HepG2 (cell line): ENCODE measurements at places on chromosomes 16 and 17.
A peak's percentile ranks its signal among the peaks of the same experiment; 100 is the strongest.

- no peak for DNase-seq
These were observed 55.9 kb downstream of the MSI2 start for GRCh38 chr17:57312242-57312641.

DNA sequence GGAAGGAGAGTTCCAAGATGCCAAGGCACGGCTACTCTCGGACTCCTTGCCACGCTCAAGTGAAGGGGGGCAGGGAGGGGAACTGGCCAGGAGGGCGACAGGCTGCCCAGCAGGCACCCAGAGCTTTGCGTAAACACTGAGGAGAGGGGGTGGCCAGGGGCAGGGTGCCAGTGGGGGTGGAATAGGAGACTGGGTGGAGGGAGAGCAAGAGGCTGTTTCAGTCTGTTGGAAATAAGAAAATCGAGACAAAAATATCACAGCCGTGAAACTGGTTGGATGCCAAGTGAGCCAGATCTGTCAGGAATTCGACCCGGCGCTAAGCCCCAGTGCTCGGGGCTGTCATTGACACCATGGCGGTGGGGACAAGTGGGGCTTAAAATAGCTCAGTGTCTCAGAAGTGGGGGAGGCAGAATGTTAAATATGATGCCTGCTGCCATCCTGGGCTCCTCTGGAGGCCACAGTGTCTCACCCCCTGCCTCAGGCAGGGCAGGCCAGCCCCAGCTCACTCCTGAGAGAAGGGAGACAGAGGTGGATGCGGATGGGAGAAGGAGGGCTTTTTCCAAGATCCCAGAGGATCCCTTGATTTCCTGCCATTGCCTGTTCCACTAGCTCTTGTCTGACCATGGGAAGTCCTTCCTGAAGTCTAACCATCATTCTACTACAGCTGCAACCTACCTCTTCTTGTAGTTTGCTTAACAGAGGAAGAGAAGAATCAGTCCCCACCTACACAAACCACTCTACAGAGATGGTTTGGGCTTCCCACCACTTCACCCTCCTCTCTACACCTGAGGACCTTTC lies 9.5 kb downstream of the PNMT start:
- no peak for DNase-seq

- no peak for DNase-seq
These were observed 5.0 kb downstream of the NOG start for GRCh38 chr17:56598466-56598865.

DNA sequence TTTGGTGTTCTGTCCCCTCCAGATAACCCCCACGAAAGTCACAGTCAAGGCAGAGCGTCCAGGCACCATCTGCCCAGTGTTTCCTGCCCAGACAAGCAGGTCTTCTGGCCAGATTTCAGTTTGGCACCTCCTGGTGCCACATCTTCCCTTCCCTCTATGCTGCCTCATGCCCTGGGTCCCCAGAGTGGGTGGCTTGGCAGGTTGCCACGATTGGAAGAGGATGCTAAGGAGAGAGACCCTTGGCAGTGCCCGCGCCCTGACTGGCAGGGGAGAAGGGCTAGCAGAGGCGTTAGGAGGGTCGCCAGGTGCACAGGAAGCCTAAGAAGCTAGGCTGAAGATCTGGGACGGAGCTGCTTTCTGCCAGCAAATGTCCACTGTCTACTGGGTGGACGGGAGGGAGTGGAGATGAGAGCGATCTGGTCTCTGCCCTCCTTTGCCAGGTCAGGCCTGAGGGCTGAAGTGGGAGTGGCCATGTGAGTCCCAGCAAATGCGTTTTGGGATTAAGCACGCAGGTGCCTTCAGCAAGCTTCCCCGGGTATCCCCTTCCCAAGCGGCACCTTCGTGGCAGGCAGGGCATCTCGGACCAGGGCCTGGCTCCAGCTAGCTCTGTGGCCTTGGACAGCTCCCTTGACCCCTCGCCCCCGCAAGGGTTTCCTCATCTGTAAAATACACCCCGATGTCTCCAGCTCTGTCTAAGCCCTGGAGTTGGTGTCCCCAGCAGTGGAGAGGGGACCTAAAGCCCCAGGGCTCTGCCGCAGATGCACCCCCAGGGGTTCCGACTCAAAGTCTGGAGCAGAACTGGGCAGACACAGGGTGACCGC lies 13.4 kb upstream of the CD300A start:
- DNase-seq, result no peak

DNA sequence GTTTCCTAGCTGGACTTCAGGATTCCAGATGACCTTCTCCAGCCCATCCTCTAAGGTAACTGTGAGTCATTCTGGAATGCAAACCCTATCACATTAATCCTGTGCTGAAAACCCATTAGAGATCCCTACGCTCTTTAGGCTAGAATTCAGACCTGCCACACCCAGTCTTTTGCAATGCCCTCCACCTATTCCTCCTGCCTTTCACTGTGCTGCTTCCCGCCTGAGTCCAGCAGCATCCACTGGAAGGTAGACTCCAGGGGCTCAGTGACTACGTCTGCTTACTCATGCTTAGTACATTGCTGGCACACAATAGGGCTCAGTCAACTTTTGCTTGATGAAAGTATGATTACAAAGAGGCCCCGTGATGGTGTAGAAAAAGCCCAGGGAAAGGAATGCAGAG lies 121.1 kb downstream of the SPACA3 start:
- no peak for DNase-seq

- DNase-seq, result peak; percentile 77
These were observed 13.3 kb upstream of the YWHAE start for GRCh38 chr17:1413281-1413791.

GRCh38 chr16:7344830-7345780 lies 12.5 kb downstream of the RBFOX1 start:
- DNase-seq, result no peak

GRCh38 chr16:78289844-78290277 lies 190.4 kb downstream of the WWOX start:
- DNase-seq, result no peak

GRCh38 chr17:19717411-19717908 lies 1.1 kb upstream of the SLC47A2 start:
- DNase-seq, result no peak

- DNase-seq, result peak; percentile 35
These were observed 1.7 kb downstream of the MT2A start for GRCh38 chr16:56610017-56610608.

GRCh38 chr16:3223913-3224515 lies 10.9 kb downstream of the ZNF200 start:
- DNase-seq, result no peak

DNA sequence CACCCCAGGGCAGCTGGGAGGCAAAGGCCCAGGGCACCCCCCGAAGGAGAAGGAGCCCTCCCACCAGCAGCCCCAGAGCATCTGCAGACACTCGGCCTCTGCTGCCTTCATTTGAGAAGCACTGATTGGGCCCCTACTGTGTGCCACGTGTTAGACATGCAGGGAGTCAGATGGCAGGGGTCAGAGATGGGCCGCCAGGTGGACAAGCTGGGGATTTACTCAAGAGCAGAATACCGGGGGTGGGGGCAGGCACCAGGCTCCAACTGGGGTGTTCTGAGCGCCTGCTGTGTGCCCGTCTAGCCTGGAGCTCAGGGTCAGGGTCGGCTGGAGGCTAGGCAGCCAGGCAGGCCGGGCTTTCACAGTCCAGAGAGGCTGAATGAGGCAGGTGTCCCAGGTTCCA lies 18.7 kb downstream of the TPSG1 start:
- DNase-seq, result peak; percentile 23

- DNase-seq, result no peak
These were observed 44.8 kb upstream of the MED13 start for GRCh38 chr17:62109924-62110323.

DNA sequence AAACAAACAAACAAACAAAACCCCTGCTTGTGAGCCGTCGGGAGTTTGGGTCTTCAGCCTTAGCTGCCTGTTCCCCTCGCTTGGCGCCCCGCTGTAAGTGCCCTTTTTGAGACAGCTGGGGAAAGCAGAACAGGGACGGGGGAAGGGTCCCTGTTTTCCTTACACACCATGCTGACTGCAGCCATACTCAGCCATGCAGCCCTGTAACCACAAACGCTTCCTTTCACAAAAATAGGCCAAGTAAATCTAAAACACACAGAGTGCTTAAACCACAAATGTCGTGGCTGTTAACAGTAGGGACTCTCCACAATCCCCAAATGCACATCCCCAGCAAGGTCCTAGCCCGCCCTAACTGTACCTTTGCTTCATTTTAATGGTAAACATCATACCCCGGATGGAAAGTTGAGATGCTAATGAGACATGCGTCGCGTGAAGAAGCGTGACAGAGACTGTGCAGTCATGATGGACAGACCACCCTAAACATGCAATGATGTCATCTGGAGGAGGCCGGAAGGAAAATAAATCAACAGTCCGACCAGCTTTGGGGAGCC lies 129.9 kb downstream of the MGAT5B start:
- DNase-seq, result no peak

DNA sequence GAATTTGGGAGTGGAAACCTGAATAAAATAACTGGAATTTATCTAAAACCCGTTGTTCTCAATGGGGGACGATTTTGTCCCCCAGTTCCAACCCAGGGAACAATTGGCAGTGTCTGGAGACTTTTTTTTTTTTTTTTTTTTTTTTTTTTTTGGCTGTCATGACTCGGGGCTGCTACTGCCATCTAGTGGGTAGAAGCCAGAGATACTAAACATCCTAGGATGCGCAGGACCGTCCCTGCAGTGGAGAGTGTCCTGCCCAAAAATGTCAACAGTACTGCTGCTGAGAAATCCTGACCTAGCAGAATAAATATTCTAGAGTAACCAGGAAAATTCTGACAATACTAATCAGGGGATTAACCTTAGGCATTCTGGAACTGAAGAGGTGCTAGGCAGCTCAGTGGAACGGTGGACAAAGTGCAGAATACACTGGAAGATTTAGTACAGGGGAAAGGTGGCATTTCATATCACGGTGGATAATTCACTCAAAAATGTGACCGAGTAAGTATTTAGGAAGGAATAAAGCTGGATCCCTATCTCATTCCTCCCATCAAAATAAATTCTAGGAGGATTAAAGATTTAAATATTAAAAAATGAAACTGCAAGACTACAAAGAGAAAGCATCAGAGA lies 107.6 kb downstream of the SPECC1 start:
- DNase-seq, result peak; percentile 49

- DNase-seq, result no peak
These were observed 5.5 kb upstream of the MNT start for GRCh38 chr17:2406271-2406902.

GRCh38 chr16:87728026-87728425 lies 37.8 kb downstream of the KLHDC4 start:
- DNase-seq, result no peak

GRCh38 chr16:30077656-30078055 lies 1.9 kb downstream of the PPP4C start:
- no peak for DNase-seq

DNA sequence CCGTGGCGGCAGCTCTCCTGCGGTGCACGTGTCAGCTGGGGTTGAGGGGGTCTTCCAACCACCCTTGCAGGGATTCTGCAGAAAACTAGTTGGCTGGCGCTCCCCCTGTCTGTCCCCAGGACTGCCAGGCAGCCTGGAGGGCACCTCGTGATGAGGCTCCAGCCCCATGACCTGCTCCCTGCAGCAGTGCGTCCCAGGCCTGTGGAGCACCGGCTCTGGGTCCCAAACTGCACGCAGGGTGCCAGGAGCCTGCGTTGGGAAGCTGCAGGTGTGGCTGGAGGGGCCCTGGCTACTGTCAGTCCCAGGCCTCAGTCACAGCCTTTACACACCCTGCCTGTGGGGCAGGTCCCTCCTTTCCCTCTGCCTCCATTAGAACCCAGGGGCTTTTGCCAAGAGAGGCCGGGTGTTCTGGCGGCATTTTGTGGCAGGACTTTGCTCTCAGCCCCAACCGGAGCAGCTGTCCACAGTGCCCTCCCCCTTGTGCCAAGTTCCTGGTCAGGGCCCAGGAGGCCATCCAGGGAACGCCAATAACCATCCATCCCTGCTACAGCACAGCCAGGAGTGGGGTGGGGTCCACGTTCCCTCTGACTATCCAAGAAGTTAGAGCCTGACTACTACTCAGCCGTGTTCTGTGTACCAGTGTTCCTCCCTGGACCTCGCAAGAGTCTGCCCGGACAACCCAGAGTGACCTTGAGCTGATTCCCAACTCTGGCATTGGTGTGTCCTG lies 9.2 kb downstream of the CHMP6 start:
- peak; percentile 37 for DNase-seq

DNA sequence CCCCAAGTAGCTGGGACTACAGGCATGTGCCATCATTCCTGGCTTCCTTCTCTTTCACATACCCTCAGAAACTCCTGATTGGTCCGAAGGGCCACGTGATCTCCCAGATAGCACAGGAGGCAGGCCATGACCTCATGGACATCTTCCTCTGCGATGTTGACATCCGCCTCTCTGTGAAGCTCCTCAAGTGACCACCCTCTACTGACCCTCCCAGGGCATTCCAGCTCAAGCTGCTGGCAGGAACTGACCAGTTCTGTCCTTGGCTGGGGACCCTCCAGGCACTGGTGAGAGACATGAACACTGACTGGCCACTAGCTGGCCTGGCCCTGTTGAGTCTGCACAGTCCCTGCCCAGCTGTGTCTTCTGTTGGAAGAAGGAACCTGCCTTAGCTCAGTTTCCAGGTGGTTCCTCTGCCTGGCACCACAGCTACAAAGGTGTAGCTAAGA lies 5.6 kb downstream of the ERAL1 start:
- no peak for DNase-seq

DNA sequence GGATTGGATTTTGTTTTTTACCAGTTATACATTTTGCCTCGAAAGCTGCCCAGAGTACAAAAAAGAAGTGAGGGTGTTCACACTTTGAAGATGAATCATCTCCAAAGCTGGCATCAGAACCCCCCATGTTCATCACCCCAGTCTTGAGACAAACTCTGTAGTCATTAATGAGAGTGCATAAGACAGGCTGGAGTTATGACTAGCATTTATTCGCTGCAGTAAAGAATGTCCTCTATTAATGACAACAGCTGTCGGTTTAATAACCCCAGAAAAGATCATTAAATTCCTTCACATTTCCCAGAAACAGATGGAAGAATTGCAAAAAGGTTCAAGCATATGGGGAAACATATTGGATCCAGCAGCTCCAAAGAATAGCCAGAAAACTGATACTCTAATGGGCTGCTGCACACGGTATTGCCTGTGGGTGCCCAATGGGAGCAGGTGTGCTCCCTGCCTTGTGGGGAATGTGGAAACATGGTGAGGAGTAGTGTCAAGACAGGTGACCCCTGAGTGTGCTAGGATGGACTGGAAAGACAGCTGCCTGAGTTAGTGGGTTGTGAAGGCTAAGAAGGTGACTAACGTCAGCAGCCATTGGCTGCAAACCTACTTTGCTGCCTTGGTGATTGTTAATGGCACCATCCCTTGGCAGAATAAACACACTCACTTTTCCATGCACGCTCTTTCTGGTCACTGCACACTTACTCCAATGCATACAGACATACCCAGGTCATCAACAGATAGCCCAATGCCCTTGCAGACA lies 81.9 kb downstream of the AIPL1 start:
- no peak for DNase-seq

GRCh38 chr17:36506831-36507230 lies 20.4 kb downstream of the ZNHIT3 start:
- DNase-seq, result no peak
